Cardiac fibroblast (primary cell): ENCODE measurements at places on chromosomes 2 and 18.
A peak's percentile ranks its signal among the peaks of the same experiment; 100 is the strongest.

GRCh38 chr2:146623771-146624170 lies 1221.1 kb upstream of the ACVR2A start:
- peak; percentile 28 for DNase-seq

GRCh38 chr2:110747522-110748488 lies 15.4 kb downstream of the ACOXL start:
- no peak for DNase-seq

GRCh38 chr2:37648331-37649011 lies 23.0 kb downstream of the CDC42EP3 start:
- peak; percentile 51 for DNase-seq

- DNase-seq = no peak
Observed at GRCh38 chr2:162344617-162344950, 652 bp downstream of the GCA start.

DNA sequence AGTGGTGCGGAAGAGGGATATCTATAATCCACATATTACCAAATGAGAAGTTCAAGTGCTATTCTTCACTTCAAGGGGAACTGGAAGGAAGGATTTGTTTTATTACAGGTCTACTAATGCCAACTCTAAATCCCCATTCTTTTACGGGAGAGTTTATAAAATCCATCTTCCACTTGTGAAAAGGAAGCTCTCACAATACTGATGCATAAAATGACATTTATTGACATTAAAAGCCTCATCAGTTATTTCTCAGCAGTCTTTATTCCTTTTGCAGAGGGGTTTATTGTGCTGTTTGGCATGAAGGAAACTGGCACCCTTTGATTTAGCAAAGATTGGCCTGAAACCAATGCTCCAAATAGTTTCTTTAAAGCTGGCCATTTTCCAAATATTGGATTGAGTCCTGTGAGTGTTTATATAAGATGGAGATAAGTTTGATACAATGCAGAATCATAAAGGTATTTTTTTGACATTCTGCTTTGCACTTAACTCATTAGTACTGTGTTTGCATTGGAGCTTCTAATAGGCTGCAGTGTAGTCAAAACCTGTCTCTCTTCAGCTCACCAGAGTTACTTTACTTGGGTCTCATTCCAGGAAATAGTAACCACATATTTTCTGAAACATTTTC lies 26.6 kb downstream of the LRP1B start:
- DNase-seq = no peak

GRCh38 chr2:121858369-121858768 lies 102.9 kb downstream of the TSN start:
- DNase-seq = no peak

DNA sequence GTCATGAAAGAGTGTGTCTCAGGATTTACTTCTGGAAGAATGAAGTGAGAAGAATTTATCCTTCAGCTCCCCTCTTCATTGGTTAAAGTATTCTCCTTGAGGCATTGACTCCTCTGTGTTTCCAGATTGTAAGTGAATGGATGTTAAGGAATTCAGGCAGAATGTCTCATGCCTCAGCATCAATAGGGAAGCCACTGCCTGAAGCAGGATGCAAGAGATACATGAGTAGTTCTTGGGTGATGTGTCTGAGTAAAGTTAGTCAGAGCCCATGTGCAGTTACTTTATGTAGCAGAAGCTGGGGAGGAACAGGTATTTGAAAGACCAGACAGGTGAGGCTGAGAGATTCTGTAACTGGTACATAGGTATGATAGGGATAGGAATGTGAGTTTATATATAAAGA lies 34.0 kb upstream of the TMEFF2 start:
- DNase-seq = no peak

GRCh38 chr2:23606968-23607367 lies 222.0 kb downstream of the KLHL29 start:
- peak; percentile 34 for DNase-seq

DNA sequence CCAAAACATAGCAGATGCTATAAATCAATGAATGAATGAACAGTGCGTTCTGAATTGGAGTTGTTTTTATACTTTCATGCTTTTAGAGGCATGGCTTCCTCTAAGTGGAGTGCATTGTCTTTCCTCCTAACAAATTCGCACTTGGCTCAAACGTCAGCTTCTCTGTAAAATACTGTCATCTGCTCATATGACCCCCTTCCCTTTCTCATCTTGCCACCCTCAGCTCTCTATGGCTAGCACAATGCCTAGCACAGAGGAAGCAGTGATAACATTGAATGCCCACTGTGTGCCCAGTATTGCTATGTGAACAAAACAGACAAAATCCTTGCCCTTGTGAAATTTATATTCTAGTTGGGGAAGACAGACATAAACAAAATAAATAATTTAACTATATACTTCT lies 258.8 kb downstream of the MREG start:
- DNase-seq = no peak

GRCh38 chr2:67604360-67604759 lies 207.2 kb downstream of the ETAA1 start:
- DNase-seq = no peak

GRCh38 chr2:27189989-27190388 lies 21.9 kb upstream of the ATRAID start:
- DNase-seq = no peak

GRCh38 chr2:98713332-98714015 lies 17.5 kb downstream of the MGAT4A start:
- no peak for DNase-seq

GRCh38 chr18:58297198-58297597 lies 253.2 kb downstream of the NEDD4L start:
- peak; percentile 9 for DNase-seq

DNA sequence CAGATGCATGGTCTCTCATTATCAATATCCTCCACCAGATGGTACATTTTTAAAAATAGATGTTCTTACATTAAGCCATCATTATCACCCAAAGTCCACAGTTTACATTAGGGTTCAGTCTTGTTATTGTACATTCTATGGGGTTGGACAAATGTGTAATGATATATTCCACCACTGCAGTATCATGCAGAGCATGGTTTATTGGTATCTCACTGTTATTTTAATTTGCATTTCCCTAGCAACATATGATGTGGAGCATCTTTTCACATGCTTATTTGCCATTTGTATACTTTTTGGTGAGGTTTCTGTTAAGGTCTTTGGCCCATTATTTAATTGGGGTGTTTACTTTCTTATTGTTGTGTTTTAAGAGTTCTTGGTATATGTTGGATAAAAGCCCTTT lies 95.7 kb downstream of the PTH2R start:
- no peak for DNase-seq

GRCh38 chr2:234107861-234108260 lies 57.4 kb downstream of the SPP2 start:
- DNase-seq = no peak

DNA sequence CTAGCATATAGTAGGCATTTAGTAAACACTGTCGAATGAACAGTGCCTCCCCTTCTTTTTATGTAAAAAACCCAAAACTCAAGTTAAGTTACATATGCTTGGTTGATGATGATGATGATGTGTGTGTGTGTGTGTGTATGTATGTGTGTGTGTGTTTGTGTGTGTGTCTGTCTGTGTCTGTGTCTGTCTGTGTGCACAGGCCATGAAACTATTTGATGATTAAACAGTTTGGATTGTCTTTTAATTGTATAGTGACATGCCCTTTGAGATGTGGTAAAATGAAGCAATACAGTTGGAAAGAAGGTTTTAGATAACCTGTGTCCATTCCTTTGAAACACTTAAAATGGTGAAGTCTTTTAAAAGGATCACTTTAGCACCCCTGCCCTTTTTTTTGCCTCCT lies 105.6 kb downstream of the MAP4K4 start:
- DNase-seq = peak; percentile 73

GRCh38 chr18:42756214-42756613 lies 359.3 kb downstream of the RIT2 start:
- DNase-seq = no peak

GRCh38 chr2:60948926-60949579 lies 67.7 kb downstream of the REL start:
- peak; percentile 55 for DNase-seq

DNA sequence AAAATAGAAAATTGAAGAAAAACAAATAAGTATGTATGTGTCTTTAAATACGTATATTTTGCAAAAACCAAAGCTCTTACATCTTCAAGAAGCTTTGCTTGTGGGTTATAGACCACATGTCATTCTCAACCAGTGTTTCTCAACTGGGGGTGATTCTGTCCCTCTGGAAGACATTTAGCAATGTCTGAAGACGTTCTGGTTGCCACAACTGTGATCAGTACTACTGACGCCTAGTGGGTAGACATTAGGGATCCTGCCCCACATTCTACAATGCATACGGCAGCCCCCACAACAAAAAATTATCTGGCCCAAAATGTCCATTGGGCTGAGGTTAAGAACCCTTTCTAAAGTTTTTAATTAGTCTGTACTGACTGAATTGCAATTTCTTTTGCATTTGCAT lies 48.4 kb downstream of the UNC50 start:
- no peak for DNase-seq

GRCh38 chr2:164722616-164723338 lies 101.5 kb upstream of the GRB14 start:
- DNase-seq = no peak

GRCh38 chr2:7661502-7661901 lies 744.3 kb downstream of the RNF144A start:
- no peak for DNase-seq

DNA sequence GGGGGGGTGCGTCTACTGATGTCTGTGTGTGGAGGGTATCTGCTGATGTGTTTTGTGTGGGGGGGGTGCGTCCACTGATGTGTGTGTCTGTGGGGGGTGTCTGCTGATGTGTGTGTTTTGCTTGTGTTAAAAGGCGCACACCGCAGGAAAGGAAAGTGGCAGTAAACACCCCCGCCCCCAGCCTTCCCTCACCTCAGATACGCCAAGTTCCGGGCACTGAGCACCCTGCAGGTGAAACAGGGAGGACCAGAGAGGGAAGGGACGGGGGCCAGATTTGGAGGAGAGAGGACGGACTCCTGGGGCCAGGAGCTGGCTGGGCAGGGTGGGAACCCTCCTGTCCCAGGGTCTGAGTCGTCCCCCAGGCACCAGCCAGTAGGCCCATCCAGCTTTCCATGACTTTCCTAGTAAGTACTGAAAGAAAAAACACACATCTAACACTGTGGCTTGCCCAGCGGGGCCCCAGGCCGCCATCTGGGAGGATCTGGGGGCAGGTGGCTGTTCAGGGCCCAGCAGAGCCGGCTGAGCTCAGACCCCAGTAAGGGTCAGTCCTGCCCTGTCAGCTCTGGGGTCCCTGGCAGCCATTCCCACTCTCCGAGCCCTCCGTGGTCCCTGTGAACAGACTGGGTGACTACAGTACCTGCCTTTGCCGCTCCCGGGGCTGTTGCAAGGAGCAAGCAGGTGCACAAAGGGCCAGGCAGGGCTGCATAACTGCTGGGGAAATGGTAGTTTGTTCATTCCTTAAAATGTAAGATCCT lies 126.9 kb downstream of the NFATC1 start:
- DNase-seq = no peak

DNA sequence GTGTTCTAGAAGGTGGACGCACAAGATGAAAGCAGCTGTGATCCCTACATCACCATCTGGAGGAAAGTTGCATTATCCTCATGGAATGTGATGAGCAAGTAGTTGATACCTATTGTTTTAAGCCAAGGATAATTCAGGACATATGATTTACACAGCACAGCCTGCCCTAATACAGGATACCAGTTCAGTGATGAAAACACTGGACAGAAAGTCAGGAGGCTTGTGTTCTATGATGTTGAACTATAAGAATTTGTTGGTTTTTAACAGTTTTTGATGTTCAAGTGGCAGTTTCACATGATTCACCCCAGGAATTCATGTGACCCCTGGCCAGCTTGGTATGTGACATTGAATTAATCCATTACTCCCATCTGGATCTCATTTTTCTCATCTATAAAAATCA lies 6.2 kb upstream of the CHST10 start:
- DNase-seq = peak; percentile 4

- DNase-seq = peak; percentile 87
Observed at GRCh38 chr18:10051877-10052631, 138.2 kb downstream of the VAPA start.

DNA sequence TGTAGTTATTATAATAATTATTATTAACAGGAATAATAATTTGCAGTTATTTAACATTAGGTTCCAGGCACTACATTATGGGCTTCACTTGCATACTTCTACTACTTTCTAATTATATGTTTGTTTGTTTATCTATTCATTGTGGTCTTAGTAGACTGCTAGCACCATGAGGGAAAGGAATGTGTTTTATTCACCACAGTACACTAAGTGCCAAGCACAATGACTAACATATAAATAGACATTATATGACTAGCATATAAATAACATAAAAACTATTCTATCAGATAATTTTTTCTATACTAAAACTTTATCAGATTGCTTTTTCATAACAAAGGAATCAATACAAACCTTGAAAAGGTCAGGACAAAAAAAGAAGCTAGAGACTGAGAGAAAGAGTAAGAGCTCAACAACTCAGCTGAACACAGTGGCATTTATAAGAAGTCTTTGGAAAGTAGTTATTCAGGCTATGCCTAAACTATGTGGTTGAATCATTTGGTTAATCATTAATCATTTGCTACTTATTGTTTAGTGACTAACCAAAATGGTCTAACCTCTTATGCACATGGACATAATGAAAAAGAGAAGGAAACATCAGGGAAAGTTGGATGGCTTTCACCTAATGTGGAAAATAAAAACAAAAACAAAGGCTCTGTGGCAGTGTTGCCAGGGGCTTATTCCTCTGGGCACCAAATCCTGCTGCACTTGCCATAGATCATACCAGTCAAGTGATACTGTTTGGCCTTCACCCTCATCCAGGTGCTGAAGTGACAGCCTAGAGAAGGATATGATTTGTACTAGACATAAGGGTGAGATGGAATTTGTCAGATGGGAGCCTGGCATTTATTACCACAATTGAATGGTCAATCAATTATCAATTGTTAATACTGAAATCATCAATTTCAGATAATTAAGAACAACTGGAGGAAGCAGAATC lies 174.9 kb downstream of the ETAA1 start:
- DNase-seq = peak; percentile 64

DNA sequence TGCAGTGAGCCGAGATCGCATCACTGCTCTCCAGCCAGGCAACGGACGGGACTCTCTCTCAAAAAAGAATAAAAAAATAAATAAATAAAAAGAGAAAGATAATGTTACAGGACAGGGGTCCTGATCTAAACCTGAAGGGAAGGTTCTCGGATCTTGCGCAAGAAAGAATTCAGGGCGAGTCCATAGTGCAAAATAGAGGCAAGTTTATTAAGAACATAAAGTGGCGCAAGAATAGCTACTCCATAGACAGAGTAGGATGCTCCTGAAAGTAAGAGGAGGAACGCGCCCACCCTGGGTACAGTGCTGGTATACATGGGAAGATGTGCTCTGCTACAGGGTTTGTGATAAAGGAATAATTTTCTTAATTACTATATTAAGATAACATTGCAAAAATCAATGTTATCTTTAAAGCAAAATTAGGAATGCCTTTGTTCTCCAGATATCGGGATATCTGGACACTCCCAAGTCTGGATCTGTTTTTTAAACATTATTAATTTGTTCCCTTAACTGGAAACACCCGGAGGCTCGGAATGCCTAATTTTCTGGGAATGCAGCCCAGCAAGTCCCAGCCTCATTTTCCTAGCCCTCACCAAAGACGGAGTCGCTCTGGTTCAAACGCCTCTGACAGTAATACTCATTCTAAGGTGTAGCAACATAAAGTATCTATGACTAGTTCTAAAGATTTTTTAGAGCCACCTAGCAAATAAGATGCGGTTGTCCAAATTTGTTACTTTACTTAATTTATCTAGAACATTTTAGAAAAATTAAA lies 38.8 kb downstream of the ACSL3 start:
- no peak for DNase-seq

GRCh38 chr2:203637471-203638167 lies 68.8 kb upstream of the CD28 start:
- peak; percentile 35 for DNase-seq
